ENCODE measurements at places on chromosomes 7 and 10.
A peak's percentile ranks its signal among the peaks of the same experiment; 100 is the strongest.

DNA sequence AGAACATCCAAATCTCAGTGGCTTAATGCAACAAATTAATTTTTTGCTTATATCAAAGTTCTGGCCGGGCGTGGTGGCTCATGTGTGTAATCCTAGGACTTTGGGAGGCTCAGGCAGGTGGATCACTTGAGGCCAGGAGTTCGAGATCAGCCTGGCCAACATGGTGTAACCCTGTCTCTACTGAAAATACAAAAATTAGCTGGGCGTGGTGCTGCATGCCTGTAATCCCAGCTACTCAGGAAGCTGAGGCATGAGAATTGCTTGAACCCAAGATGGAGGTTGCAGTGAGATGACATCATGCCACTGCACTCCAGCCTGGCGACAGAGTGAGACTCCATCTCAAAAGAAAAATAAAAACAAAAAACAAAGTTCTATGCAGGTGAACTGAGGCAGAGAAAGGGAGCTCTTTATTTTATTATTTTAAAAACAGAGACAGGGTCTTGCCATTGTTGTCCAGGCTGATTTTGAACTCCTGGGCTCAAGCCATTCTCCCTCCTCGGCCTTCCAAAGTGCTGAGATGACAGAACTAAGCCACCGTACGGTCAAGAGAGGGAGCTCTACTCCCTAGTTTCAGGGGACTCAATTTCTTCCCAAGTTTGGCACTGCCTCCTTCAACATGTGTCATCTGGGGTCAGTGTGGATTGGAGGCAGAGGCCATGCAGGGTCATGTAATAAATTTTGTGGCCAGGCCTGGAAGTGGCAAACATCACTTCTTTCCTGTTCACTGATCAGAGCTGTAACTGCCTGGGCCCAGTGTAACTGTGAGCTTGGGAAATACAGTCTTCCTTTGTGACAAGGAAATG is 2.4 kb downstream of the ADCK2 start:
- H3K4me3 ChIP-seq: peak overlapping the region; percentile 87
- no peaks in the 10 kb centered on the region for H3K27me3 ChIP-seq
- no peak for ATAC-seq

DNA sequence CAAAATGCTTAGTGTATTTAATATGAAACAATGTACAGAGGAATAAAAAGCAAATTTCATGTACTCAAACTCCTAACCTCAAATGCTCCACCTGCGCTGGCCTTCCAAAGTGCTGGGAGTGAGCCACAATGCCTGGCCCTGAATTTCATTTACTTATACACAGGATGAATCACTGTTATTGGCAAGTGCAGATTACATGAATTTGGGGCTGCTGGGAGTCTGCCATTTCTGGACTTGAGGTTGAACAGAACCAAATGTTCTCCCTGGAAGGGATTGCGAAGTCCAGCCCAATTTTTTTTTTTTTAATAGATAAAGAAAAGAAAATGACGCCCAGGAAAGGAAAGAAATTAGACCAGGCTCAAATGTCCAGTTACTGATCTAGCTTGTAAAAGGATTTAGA is 6.8 kb upstream of the CSTF2T start:
- no peak overlapping the region for H3K4me3 ChIP-seq
- no peak for ATAC-seq
- H3K36me3 ChIP-seq: no peaks in the 10 kb centered on the region
- peaks cover 7% of the 10 kb centered on the region for H3K4me1 ChIP-seq
- H3K27ac ChIP-seq: no peak overlapping the region
- H3K27me3 ChIP-seq: no peaks in the 10 kb centered on the region

- H3K36me3 ChIP-seq: no peaks in the 10 kb centered on the region
- H3K4me1 ChIP-seq: no peaks in the 10 kb centered on the region
- no peak for ATAC-seq
- H3K4me3 ChIP-seq: no peak overlapping the region
- no peak overlapping the region for H3K27ac ChIP-seq
These were observed 108.8 kb upstream of the FEZF1 start for GRCh38 chr7:122413339-122413738.

DNA sequence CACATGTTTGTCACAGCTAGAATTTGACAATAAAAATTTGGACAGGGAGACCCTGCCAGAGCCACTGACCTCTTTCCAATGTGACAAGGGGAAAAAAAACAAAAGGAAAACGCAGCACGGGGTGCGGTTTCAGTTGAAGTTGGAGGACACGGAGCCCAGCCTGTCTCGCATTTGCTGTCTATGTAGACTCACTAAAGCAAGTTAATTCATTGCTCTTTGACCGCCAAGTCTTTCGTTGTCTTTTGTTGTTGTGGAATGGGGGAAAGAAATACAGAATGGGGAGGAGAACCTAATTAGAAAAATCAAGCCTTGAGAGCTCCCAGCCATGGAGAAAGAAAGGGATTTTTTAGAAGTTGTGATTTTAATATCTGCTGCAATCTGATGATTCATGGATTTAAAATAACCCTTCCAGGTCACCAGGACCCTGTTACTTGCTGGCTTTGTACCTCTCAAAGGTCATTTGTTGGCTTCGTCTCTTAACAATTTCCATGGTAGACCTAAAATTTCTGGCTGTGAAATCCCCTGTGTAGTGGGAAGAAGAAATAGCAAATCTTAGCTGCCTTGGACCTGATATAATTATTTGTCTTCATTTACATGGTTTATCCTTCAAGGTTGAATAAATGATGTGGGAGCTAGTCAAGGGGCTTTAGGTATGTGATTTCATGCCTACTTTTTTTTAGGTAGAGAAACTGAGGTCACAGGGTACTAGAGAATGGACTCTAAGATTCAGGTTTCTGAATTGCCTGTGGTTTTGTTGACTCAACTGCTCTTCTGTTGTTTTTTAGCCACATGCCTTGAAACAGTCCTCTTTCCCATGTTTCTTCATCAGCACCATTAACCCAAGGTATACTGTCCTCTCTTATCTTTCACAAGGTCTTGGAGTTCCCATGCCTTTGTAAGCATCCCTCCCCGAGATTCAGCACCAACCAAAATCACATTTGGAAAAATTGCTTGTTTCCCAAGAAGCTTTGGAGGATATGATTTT is 78.7 kb downstream of the TCF7L2 start:
- H3K27me3 ChIP-seq: peaks cover 20% of the 10 kb centered on the region
- peaks cover 5% of the 10 kb centered on the region for H3K4me1 ChIP-seq
- H3K4me3 ChIP-seq: no peak overlapping the region
- no peaks in the 10 kb centered on the region for H3K36me3 ChIP-seq

DNA sequence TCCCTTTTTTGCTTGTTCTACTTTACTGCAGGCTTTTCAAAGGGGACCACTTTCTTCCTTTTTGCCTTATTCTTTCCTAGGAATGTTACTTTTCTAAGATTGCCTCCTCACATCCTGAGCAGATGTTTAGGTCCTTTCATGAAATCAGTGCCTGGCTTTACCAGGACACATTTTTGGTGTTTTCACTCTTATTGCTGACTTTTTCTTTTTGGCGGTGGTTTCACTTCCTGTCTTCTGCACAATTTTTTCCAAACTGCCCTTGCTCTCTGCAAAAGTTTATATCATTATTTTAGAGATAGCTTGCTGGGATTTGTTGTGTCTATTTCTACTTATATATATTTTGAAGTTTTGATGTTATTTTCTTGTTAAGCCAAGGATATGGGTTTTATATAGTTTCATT is 332.2 kb upstream of the MTPN start:
- H3K27ac ChIP-seq: no peak overlapping the region
- ATAC-seq: no peak
- H3K4me3 ChIP-seq: no peak overlapping the region
- no peaks in the 10 kb centered on the region for H3K27me3 ChIP-seq
- H3K4me1 ChIP-seq: no peaks in the 10 kb centered on the region

- peaks cover 14% of the 10 kb centered on the region for H3K4me1 ChIP-seq
- no peak overlapping the region for H3K27ac ChIP-seq
- no peak overlapping the region for H3K4me3 ChIP-seq
- peak; percentile 45 for ATAC-seq
- no peaks in the 10 kb centered on the region for H3K27me3 ChIP-seq
These were observed 3.5 kb upstream of the CFAP58 start for GRCh38 chr10:104350127-104350635.

GRCh38 chr7:52525772-52526341 is 509.6 kb upstream of the POM121L12 start:
- H3K4me1 ChIP-seq: no peaks in the 10 kb centered on the region
- ATAC-seq: no peak
- H3K36me3 ChIP-seq: no peaks in the 10 kb centered on the region
- H3K27me3 ChIP-seq: no peaks in the 10 kb centered on the region
- H3K4me3 ChIP-seq: no peak overlapping the region
